Cerebellum (tissue), 4 donors: ENCODE measurements at places on chromosomes 11 and 22. TPM values are rescaled to one million over a fixed set of nuclear protein-coding genes. Genes with fewer than 3 reads are reported as not detected.

CALCA gene
- total RNA-seq = 3.1 TPM

MPPED2 gene
- 50.4 TPM for total RNA-seq

PAMR1 gene
- 2.4 TPM for total RNA-seq

ZNF280A gene
- not detected for total RNA-seq

THY1 gene
- 22.5 TPM for total RNA-seq

C11orf21 gene
- 0.27 TPM for total RNA-seq

TMEM25 gene
- 53.9 TPM for total RNA-seq

PARVG gene
- total RNA-seq = 1.9 TPM

ACP2 gene
- total RNA-seq = 30.4 TPM

SNX32 gene
- total RNA-seq = 4.9 TPM
